Left forelimb (tissue), 1 donor: ENCODE measurements at places on chromosomes 3 and 15.
A peak's percentile ranks its signal among the peaks of the same experiment; 100 is the strongest.

GRCh38 chr15:47811172-47811571, 93.9 kb downstream of the SEMA6D start:
- no peak for DNase-seq

DNA sequence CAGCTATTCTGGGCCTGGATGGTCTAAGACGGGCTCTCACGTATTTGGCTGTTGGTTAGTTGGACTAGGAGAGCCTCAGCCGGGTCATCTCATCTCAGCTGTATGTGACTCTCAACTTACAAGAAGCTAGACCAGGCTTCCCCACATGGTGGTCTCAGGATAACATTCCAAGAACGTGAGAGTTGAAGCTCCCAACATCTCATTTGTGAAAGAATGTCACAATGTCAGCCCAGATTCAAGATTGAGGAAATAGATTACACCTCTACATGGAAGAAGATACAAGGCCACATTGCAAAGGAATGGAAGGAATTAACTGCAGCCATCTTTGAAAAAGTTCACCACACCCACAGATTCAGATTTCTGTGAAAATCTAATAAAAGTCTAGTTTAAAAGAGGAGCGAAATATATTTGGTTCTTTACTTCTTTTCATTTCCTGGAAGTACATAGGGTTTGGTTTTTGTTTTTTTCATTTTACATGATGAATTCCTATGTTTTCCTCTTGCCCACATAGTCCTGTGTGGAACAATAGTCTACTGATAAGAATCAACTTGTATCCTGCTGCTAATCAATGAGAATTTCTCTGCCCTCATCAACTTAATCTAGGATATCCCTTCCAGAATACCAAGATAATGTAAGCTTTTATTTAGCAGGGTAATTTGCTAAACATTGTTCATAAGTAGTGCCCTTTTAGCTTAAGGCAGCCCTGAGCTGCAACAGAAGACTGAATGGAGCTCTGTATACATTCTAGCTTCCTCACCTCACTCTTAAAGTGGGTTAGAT, 116.5 kb downstream of the CMSS1 start:
- DNase-seq = no peak

GRCh38 chr3:129001806-129002572, 885 bp downstream of the EFCC1 start:
- no peak for DNase-seq

DNA sequence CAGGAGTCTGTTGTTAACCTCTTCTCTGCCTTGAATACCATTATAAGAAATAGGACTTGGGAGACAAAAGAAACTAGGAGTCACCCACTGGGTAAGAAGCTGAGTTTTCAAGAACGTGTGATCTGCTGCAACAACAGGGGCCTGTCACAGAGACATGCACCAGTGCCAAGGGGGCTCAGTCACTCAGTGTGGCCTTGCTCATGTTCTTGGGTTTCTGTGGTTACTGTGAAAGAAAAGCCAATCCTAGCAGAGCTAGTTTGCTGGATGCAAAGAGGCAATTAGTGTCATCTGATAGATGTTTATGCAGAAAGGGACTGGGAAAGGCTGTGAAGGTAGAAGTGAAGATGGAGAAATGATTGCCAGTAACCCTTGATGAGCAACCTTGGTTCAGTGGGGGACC, 126.3 kb downstream of the IQCH start:
- DNase-seq = no peak

- DNase-seq = peak; percentile 85
Observed at GRCh38 chr3:186107215-186108105, 1.4 kb downstream of the ETV5 start.

DNA sequence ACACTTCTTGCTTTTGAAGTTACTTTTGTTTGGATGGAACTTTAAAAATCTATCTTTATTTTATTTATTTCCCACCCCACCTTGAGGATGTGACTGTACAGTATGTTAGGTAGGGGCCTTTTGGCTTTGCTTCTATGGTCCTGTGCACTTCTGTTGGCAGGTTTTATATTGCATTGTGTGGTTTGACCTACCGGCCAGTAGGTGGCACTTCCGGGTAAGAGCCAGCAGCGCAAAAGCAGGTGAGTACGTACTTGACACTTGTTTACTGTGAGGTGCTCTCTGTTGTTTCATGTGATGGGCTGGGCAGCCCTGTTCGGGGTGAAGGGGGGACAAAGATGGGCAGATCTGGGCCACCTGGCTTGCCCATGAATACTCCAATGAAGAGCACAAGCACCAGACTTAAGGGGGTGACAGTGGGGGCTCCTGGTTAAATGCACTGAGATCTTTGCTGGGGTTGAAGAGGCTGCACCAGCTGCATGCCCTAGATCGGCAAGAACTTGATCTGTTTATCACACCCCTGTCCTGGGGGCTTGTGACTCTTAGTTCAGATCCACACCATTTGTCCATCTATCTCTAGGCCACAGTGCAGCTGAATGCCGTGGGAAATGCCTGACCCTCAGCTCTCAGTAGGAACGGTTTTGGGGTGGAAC, 131.6 kb downstream of the NLGN1 start:
- no peak for DNase-seq

DNA sequence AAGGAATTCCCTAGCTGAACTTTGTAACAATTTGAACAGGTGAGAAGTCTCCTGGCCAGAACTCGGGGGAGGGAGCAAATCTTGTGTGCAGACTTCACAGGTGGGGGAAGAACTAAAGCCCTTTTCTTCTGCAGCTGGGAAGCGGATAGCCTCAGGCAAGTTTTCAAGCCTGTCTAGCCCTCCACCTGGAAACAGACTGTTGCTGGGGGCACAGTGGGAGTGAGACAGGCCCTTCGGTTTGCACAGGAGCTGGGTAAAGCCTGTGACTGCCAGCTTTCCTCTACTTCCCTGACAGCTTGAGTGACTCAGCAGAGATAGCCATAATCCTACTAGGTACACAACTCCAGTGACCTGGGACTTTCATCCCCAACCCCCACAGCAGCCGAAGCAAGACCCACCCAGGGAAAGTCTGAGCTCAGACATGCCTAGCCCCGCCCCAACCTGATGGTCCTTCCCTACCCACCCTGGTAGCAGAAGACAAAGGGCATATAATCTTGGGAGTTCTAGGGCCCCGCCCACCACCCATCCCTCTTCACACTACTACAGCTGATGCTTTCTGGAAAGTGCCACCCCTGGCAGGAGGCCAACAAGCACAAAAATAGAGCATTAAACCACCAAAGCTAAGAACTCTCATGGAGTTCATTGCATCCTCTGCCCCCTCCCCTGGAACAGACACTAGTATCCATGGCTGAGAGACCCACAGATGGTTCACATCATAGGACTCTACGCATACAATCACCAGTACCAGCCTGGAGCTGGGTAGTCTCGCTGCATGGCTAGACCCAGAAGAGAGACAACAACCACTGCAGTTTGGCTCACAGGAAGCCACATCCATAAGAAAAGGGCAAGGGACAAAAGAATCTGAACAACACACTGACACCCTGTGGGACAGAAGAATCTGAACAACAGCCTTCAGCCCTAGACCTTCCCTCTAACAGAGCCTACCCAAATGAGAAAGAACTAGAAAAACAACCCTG, 479.0 kb downstream of the RAP2B start:
- DNase-seq = no peak

DNA sequence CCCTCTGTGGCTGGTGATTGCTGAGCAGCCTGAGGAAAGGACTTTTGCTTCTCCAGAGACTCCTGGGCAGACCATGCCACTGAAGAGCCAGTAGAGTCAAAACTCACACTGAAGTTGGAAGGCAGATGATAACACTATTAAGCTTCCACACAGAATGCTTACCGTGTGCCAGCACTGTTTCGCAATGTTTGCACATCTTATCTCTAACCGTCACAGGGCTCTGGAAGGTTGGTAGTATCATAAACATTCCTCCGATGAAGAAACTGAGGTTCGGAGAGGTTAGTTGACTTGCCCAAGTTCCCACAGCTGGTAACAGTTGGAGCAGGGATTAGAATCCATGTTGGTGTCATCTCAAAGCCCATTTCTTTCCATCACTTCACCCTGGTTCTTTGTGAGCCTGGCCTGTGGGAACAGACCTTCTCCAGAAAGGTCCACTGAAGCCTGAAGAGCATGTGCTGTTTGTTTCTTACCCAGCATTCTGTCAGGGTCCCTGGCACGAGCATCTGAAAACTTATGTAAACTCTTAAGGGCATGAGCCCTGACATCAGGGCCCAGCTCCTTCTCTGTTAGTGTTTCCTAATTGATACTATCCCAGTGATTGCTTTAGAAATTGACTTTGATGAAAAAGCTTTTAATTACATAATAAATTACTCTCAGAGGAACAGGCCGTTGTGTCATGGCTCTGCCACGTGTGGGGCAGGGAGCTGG, 77.0 kb upstream of the PRR23C start:
- no peak for DNase-seq

GRCh38 chr3:50830451-50830850, 155.7 kb downstream of the DOCK3 start:
- no peak for DNase-seq

DNA sequence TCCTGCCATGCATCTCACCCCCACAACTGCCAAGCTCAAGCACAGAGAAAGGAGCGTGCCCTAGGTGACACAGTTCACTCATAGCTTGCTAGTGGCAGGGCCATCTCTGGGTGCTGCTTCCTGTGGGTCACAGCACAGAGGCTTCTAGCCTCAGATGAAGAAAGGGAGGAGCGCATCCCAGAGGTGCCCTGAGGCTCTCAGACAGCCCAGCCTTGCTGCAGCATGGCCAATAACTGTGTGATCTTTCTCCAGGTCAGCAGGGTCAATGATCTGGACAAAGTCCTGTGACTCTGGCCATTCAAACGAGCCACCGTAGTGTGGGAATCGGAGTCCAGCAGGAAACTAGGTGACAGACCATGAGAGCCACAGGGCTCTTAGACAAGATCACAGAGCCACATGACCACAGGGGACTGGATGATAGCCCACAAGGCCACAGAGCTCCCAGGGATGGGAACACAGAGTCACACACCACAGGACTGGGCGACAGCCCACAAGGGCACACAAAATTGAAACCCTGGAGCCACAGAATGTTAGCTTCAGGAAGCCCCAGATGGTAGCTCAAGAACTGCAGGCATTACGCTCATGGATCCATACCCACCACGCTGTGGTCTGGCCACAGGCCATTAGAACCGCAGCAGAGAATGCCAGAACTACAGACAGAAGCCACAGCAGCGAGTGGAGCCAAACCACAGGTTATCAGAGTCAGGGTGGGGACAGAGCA, 25.9 kb upstream of the GRIP2 start:
- DNase-seq = no peak

DNA sequence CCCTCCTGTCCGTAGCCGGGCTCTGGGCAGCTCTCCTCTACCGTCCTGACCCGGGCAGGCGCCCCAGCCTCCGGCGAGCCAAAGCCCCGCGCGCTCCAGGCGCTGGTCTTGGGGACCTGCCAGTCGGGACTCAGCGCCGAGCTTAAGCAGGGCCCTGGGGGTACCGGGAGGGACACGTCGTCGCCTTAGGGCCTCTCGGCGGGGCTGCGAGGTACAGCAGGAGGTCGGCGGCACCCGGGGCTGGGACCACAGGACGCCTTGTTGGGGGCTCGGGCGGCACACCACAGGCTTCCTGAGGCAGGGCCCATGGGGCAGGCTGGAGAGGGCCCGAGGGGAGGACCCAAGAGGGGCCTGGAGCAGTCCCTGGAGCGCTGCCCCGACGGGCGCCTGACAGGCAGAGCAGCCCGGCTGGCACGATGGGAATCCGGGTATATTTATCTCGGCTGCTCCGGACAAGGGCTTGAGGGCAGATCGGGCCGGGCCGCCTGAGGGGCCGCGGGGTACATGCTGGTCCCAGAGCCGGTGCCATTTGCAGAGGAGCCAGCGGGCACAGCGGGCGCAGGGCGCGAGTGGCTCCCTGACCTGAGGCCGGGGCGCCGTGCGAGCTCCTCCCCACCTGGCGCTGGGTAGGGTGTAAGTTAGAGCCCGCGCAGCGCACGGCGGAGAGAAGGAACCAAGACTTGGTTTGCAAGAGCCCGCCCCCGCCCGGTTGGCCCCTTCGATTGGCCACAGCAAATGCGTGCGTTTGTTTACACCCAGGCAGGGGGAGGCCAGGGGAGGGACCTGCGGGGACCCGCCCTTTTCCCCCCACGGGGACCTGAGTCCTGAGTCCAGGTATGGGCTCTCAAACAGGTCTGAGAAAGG, 574 bp downstream of the SLC38A3 start:
- no peak for DNase-seq

DNA sequence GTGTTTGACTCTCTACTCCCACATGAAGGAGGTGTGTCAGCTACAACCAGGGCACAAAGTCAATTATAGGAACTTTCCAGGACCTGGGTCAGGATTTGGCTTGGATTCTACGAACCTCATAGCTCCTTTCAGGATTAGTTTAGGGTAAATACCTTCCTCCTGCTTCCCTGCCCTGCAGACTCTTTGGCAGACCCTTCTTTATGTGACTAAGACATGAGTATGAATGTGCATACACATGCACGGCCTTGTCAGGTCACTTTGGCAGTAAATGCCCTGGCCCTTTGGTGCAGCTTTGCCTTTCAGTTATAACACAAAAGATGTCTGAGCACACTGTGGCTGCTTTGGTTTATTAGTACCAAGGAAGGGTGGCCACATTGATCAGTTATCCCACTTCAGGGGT, 68.9 kb downstream of the GHSR start:
- DNase-seq = no peak

DNA sequence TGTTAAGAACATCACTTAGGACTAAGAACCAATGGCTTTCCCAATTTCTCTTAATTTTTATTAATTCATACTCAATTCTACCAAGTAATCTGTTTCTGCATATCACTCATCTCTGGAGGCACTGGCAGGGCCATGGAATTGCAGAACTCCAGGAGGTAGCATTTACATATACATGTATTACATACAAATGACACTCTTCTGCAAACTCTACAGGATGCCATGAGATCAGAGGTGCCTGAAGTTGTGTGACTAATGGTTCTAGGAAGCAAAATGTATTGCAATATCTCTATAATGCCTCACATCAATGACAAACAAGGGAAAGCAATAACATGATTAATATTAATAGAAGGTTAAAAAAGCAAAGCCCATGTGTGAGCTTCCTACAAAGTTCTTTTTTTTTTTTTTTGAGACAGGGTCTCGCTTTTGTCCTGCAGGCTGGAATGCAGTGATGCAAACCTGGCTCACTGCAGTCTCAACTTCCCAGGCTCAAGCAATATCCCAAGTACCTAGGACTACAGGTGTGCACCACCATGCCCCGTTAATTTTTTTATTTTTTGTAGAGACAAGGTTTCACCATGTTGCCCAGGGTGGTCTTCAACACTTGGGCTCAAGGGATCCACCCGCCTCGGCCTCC, 33.0 kb downstream of the DENND6A start:
- DNase-seq = no peak

DNA sequence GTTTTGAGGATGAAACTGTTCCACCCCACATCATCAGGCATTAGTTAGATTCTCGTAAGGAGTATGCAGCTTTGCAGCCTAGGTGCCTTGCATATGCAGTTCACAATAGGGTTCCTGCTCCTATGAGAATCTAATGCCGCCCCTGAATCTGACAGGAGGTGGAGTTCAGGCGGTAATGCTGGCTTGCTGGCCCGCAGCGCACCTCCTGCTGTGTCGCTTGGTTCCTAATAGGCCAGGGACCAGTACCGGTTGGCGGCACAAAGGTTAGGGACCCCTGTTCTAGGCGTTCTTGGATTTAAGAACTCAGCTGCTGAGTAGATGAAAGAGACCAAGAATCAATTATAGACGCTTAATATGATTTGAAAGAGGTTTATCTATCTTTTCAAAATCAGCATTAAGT, 595.4 kb downstream of the CADM2 start:
- DNase-seq = no peak

- DNase-seq = no peak
Observed at GRCh38 chr3:45480218-45480617, 91.8 kb downstream of the LARS2 start.

GRCh38 chr3:49841126-49841696, 15.2 kb downstream of the TRAIP start:
- DNase-seq = no peak

- no peak for DNase-seq
Observed at GRCh38 chr15:81589671-81590070, 215.7 kb upstream of the TMC3 start.

- no peak for DNase-seq
Observed at GRCh38 chr3:155673421-155673820, 71.5 kb downstream of the PLCH1 start.
